Daoy (cell line): ENCODE measurements at places on chromosomes 7 and 10. TPM values are rescaled to one million over a fixed set of nuclear protein-coding genes. Genes with fewer than 3 reads are reported as not detected.
A peak's percentile ranks its signal among the peaks of the same experiment; 100 is the strongest.

HSPB1 gene
- 27.8 and 32.1 TPM in 2 replicates for total RNA-seq

GNAT3 gene
- not detected in 2 replicates for total RNA-seq

PAOX gene
- total RNA-seq = 0.48 and 2.1 TPM in 2 replicates

- DNase-seq = peak; percentile 63
Observed at GRCh38 chr10:58513188-58514110, 777 bp downstream of the BICC1 start.

- DNase-seq = no peak
Observed at GRCh38 chr10:7792541-7792940, 4.6 kb downstream of the ATP5F1C start.

DNA sequence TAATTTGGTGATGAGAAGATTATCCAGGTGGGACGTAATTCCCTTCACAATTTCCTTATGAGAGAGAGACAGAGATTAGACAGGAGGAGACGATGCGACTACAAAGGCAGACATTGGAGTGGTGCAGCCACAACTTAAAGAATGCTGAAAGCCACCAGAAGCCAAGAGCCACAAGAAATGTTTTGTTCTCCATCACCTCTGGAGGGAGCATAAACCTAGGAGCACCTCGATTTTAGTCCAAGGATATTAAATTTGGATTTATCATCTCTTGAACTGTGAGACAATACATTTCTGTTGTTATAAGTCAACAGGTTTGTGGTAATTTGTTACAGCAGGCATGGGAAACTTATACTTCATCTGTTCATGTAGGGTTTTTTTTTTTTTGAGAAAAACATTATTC, 418.9 kb downstream of the DGKB start:
- no peak for DNase-seq

- DNase-seq = no peak
Observed at GRCh38 chr10:44011603-44011981, 362.9 kb upstream of the ZNF32 start.

DNA sequence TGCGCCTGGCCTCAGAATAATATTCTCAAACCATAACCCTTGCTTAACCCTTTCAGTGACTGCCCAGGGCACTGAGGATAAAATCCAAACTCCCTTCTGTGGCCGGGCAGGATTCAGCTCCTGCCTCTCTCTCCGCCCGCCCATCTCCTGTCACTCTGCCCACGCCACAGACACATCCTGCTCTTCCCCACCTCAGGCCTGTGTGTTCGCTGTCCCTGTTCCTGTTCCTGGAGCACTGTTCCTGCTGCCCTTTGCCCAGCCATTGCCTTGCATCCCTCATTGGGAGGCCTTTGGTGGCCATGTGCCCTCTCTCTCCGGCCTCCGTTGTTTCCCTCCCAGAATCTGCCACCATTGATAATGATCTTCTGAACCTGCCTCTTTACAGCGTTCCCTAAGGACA, 108.8 kb downstream of the SH3PXD2A start:
- DNase-seq = no peak

DNA sequence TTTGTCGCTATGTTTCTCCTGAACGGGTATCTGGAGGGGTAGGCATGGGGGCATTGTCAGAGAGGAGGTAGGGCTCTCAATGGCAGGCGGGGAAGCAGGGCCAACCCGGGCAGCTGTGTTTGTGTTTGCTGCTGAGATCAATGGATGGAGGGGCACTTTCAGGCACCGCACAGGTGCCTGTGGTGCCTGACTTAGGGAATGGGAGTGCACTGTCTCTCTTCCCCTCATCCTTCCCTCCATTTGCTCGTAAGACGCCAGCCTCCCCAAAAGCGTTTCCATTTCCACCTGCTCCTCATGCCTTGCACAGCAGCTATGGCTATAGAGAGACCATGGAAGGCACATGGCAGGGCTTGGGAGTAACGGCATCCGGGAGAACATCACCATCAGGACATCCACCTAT, 615.9 kb upstream of the FOXK1 start:
- DNase-seq = no peak

GRCh38 chr7:93622036-93623033, 47.8 kb upstream of the CALCR start:
- peak; percentile 53 for DNase-seq
